ENCODE measurements at places on chromosomes 1 and 21.

DNA sequence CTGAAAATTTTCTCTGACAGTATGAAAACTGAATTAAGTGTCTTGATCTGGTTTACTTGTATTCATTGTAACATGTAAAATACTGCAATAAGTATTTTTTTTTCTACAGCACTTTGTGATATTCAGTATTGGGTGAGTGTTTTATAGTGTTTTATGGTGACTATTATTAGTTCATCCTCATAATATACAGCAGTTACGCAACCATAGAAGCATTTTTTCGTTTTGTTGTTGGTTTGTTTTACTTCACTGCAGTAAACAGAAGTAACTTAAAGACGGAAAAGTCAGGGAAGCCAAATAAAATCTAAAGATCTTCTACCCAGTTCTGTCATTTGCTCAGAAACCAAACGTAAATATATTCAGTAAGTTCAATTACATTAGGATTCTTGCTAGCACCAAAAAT, 250.0 kb downstream of the TPR start:
- no peak for DNase-seq

DNA sequence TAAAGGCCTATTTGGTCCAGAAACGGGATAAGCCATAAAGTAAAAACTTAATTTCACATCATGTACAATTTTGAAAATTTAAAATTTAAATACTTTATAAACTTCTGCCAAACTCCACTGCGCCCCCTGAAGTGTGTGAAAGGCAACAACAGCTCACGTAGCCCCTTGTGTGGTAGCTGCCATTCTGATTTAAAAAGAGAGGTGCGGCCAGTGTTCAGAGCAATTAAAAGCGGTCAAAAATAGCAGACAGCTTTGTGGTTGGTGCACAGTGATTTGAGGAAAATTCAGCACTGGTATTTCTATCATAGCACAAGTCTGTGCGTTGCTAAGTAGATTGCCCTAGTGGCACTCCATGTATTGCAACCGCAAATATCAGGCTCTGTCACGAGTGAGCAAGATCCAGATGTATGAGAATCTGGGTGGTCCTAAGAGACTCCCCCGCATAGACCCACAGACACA, 122.5 kb downstream of the ATG4C start:
- no peak for DNase-seq

GRCh38 chr1:232932486-232933425, 17.7 kb upstream of the NTPCR start:
- DNase-seq = no peak

- no peak for DNase-seq
Measured at GRCh38 chr1:150537732-150538684, 11.2 kb upstream of the ADAMTSL4 start.

DNA sequence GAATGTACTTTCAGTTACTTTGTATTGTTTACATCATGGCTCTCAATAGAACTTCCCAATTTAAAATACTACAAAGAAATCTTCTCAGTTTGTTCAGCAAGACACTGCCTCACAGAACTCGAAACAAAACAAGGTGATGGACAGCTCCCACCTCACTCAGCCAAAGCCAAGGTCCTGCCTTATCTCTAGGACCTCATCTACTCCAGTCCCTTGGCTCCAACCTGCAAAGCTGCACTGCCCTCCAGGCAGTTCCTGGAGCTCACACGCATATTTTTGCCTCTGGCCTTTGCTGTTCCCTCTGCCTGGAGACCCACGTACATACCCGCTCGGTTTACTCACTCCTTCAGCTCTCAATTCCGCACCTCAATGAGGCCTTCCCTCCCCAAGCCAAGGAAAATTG, 40.3 kb downstream of the MCOLN2 start:
- DNase-seq = no peak

DNA sequence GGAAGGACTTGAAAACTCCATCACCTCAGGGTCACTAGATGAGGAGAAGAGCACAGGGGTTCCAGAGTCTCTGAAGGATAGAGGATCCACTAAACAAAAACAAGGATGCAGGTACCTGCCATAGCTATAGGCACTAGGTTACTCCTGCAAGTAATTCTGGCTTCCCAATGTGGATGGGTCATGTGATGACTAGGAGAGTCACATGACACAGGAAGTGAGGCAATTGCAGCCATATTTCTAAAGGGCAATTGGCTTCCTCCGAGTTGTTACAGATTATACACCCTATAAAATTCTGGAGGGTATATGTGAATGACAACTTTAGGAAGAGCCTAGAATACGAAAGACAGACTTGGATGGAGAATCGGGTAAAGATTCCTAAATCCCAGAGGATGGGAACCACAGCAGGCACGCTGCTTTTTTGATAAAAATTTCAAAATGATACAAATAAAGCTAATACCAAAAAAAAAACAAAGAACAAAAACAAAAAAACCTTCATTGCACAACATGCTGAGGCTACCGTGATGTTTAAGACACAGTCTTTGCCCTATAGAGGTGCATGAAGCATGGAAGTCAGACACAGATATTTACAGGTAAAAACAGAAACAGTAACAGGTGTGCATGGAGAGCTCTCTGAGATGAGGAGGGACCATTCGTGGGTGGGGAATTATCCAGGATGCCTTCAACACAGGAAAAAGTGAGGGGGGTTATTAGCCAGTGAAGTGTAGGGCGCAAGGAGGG, 10.5 kb downstream of the MTX1 start:
- DNase-seq = peak; percentile 64

- DNase-seq = no peak
Measured at GRCh38 chr1:178958491-178958890, 67.2 kb upstream of the FAM20B start.

GRCh38 chr1:155038602-155039307, 5.1 kb downstream of the DCST1 start:
- peak; percentile 56 for DNase-seq

DNA sequence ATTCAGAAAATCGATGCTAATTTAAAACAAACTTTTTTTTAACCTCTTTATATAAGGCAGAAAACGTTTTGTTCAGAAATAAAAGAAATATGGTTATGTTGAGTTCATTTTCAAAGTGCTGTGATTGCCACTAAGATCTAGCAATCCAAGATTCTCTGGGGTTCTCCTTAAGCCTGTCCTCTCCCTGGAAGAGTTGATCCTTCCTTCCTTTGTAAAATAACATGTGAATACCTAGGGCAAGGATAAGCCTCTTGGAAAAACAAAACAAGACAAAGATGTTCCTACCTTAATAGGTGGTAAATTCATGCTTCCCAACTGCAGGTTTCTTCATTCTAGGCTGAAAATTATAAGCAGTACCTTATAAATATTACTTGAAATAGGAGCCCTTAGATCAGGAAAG, 18.0 kb upstream of the FOXD3 start:
- no peak for DNase-seq

- peak; percentile 28 for DNase-seq
Measured at GRCh38 chr1:88801575-88802208, 89.7 kb downstream of the GTF2B start.

- no peak for DNase-seq
Measured at GRCh38 chr1:25045480-25046193, 115.6 kb upstream of the RUNX3 start.

DNA sequence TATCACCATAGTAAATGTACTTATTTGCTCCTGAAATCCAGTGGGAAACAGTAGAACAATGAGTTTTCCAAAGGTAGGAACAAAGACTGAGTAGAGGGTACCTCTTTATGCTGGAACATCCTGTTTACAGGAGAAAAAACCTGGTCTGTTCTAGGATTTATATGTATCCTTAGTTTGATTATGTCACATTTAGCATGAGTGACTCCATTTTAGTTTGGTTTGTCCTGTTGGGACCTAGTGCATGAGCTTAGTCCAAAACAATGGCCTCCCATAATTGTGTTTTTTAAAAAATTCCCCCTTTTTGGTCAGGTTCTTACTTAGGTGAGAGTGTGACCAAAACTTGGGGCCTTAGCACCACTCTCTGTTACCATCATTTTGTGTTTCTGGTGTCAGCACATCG, 3.5 kb upstream of the MRPL55 start:
- DNase-seq = no peak

DNA sequence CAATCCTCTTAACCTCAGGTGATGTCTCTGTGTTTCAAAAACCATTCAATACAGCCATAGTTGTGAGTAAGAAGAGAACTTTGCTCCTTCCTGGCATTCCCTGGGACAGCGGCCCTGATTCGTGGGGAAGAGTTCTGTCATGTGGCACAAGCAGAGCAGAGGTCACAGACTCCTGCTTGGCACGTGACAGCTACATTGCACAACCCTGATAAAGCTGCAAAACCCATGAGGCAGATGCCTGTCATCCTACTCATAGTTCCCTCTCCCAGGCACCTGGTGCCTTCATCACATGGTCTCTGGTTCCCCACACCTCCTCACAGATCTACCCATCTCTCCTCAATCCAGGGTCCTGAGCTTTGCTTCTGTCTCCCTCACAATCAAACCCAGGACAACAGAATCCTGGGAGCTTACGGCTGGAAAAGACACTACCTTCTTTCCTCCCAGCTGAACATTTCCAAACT, 70.8 kb downstream of the PLPP3 start:
- DNase-seq = peak; percentile 63

GRCh38 chr1:59504276-59504675, 207.4 kb downstream of the FGGY start:
- no peak for DNase-seq

GRCh38 chr1:39525366-39526165, 34.1 kb downstream of the BMP8A start:
- no peak for DNase-seq

DNA sequence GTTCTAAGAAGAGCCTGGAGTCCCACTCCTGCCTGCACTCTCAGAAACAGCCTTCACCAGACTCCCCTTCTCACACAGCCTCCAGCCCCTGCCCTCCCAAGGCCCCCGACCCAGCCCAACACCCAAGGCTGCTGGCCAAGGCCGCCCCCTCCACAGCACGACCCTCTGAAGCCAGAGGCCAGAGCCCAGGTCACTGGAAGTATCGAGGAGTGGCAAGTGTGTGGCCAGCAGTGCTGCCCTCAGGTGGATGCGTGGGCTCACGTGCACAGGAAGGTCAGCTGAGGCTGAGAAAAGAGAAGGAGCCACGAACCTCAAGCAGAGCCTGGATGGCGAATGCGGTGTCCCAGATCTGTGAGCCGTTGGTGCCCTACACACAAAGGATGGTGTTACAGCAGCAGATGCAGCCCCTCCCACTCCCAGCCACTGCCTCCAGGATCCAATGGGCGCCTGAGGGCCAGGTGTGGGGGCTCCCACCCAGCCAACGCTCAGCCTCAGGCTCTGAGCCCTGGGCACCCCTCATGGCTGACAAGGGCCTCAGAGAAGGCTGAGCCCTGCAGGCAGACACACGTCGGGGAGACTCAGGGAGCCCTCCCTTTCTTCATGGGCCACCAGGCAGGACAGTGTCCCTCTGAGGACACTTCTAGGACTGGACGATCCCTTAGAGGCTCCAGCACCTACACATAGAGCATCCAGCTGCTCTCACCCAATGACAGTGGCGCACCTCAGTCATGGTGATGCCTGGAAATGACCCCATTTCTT, 18.0 kb downstream of the LSS start:
- no peak for DNase-seq

GRCh38 chr1:216461466-216461865, 38.2 kb upstream of the USH2A start:
- DNase-seq = no peak

- DNase-seq = no peak
Measured at GRCh38 chr1:152735648-152736047, 22.2 kb upstream of the KPRP start.

- DNase-seq = no peak
Measured at GRCh38 chr1:206856674-206857464, 8.6 kb upstream of the IL20 start.

- peak; percentile 35 for DNase-seq
Measured at GRCh38 chr1:15684042-15684461, at the start of gene PLEKHM2. TSS of gene PLEKHM2 (plus strand) at chr1:15684320. CDS start at chr1:15684559, 239 bp downstream.

DNA sequence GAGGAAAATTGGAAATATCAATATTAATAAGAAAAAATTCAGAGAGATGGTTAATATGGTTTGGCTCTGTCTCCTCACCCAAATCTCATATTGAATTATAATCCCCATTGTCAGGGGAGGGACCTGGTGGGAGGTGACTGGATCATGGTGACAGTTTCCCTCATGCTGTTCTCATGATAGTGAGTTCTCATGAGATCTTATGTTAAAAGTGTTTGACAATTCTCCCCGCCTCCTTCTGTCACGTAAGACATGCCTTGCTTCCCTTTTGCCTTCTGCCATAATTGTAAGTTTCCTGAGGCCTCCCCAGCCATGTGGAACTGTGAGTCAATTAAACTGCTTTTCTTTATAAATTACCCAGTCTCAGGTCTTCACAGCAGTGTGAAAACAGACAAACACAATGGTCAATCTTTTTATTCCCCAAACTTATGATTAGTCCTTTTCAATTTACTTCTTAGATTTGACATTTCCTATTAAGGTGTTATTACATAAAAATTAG, 11.0 kb downstream of the EGLN1 start:
- no peak for DNase-seq

GRCh38 chr1:26950602-26951001, 9.7 kb downstream of the KDF1 start:
- no peak for DNase-seq

DNA sequence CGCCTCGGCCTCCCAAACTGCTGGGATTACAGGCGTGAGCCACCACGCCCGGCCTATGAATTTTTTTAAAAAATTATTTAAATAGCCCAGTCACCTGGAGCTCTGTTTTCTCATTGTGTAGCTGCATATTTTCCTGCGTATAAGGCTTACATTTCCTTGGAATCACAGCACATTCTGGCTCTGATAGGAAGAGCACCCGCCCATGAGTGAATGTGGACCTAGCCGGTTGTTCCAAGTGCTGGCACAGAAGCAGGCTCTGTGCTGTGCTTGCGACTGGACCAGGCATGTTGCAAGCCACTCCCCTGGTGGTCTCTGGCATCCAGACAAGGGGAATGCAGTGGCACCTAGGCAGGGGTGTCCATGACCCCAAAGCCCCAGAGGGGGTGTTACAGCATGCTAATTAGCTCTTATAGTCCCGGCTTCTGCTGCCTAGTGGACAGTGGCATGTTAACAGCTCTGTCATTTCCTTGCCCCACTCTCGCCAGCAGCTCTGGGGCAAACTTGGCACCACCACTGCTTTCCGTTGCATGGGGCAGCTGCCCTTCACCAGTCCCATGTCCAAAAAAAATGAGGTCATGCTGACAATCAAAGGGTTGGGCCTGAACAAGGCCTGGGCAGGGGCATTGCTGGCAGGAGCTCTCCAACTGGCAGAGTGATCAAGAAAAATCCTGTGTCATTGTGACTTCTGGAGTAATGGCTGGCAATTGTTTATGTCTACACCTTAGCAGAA, 5.2 kb upstream of the VTCN1 start:
- DNase-seq = no peak

GRCh38 chr1:114455102-114455785, 55.8 kb downstream of the TRIM33 start:
- no peak for DNase-seq

- peak; percentile 64 for DNase-seq
Measured at GRCh38 chr1:32500387-32501209, 35.7 kb downstream of the ZBTB8B start.

GRCh38 chr1:39182804-39183203, 21.7 kb upstream of the MACF1 start:
- no peak for DNase-seq

DNA sequence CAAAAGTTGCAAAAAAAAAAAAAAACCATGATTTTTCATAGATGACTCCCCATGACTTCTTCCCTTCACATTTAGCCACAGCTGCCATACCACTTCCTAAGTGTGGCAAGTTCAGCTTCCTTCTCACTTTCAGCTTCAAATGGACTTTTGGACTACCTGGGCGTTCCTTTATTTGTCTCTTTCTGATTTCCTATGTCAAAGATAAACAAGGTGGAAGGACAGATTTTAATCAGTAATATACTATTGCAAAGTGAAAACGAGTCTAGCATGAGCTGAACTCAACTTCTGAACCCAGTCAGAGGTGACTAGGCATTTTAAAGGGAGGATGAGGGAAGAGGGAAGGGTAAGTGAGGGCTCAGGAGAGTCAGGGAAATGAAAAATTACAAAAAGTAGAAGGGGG, 14.4 kb upstream of the SCCPDH start:
- DNase-seq = no peak

GRCh38 chr1:92927870-92928269, 33.4 kb downstream of the DIPK1A start:
- DNase-seq = no peak
